ENCODE measurements at places on chromosomes 5 and 9.

DNA sequence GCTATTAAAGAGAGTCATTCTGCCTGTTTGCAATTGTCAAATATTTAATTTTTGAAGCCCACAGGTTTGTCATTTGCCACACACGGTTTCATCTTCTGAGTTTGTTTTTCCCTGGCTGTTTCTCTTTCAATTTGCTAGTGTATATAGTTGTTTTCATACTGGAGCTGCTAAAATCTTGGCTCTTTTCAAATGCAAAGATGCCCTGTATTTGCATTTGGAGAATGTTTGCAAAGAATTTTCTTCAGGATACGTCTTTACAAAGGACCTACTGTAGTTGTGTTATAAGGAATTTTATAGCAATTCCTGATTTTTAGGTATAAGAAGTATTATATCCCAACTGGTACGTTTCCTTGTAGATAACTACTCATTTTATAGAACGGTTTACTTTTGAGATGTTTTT lies 48.0 kb downstream of the IZUMO3 start:
- DNase-seq, result no peak

DNA sequence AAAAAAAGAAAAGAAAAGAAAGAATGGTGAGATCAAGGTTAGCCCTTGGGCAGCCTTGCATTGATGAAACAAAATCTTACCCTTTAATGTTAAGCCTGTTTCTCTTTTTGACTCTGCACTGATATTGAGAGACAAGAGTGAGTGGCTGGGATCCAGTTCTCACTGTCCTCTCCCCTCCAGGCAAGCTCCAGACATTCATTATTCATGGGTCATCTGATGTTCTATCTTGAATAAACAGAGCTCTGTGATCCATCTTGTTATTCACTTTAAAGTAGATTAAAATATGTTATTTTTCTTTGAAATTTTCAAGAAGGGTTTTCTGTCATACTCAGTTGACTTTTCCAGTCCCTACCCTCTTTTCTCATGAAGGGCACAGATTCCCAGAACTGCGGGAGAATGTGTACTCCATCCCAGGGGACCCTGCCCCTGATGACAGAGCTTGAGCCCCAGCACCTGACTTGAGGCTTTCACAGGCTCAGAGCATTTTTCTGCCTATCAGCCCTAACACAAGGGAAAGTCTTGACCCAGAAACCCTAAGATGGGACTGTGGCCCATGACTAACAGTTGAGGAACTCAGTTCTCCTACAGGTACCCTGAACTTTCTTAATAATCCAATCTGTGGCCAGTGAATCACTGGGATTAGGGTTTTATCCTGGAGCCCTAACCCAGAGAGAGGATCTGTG lies 24.1 kb downstream of the ACTL7B start:
- DNase-seq, result no peak

DNA sequence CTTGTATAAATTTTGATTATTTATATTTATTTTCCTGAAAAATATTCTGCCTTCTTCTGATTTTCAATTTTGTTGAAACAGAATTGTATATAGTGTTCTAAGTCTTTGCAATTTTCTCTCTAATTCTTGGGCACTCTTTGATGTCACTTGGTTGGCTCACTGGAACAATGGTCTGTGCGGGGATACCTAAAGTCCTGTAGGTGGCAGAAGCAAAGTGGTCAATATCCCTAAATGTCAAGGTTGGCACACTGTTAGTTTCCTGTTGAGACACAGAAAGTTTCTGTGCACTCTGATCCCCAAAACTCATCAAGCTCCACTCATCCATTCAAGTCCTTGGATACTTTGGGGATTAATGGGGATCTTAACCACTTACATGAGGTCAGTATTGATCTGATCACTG lies 480.8 kb upstream of the CCNG1 start:
- no peak for DNase-seq

GRCh38 chr9:135608294-135608998 lies 30.9 kb downstream of the GLT6D1 start:
- no peak for DNase-seq

DNA sequence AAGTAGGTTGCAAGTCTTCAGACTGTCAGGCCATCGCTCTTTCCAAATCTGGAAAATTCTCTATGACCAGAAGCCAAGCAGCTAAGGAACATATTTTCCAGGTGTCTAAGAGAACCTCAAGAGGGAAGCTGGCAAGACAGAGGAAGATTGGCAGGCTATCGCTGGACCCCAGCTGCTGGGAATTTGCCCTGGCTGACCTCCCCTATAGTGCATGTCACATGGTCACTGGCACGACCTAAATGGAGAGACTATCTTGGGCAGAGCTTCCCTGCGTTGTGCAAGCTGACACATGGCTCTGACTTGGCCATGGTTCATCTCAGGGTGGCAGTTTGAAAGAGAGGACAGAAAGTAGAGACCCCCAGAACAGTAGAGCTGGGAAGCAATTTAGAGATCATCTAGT lies 104.9 kb upstream of the ZNF618 start:
- no peak for DNase-seq

DNA sequence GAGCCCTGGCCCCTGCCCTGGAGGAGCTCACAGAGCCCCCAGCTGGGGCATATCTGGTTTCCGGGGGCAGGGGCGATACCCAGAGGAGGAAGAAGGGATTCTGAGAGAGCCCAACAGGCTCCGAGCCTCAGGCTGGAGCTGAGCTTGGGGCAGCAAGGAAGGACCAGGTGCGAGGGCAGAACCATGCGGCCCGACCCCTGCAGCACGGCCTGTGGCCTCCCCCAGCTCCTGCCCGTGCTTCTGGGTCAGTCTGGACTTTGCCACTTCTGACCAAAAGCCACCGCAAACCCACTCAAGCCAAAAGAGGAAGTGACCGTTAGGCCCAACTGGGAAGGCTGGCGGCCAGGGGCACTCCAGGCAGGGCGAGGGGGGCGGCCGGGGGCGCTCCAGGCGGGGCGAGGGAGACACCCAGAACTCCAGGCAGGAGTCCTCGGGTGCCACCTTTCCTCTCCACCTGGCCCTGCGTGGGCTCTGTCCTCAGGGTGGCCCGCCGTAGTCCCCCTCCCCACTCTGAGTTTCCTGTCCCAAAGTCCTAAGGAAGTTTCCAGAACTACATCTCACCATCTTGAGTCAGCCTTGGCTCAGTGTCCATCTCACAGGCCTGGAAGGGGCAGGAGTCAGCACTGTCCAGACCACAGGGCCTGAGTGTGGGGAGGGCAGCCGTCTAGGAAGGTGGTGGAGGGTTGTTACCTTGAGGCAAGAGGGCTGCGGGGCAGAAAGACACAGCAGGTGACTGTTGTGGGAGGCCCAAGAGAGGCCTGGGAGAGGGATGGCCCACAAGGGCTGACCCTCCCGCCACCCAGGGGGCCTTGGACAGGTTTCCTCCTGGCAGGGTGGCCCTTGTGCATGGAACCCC lies 946 bp upstream of the LTC4S start:
- no peak for DNase-seq

DNA sequence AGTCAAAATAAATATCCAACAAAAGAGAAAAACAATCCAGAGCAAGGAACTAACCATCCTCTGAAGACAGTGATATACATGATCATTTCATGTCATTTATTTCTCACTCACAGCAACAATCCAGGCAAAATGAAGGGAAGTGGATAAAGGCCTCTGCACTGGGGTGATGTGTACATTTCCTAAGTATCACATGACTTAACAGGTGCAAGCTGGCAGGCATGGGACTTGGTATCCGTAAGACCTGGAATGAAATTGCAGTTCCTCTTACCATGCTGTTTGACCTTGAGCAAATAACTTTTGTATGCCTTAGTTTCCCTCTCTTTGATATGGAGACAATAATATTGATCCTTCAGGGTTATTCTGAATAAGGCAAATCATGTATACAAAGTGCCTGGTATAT lies 77.6 kb downstream of the PRLR start:
- DNase-seq, result no peak

- no peak for DNase-seq
Observed at GRCh38 chr9:133700819-133701320, 37.3 kb downstream of the SARDH start.

- DNase-seq, result no peak
Observed at GRCh38 chr5:133873449-133873848, 95.0 kb downstream of the C5orf15 start.

- DNase-seq, result no peak
Observed at GRCh38 chr9:101689039-101689438, 49.4 kb downstream of the GRIN3A start.

GRCh38 chr9:92640398-92641091 lies 29.4 kb downstream of the IPPK start:
- no peak for DNase-seq

GRCh38 chr5:159163027-159163700 lies 46.2 kb downstream of the RNF145 start:
- DNase-seq, result no peak

GRCh38 chr9:100759215-100759614 lies 181.3 kb downstream of the CAVIN4 start:
- DNase-seq, result no peak

DNA sequence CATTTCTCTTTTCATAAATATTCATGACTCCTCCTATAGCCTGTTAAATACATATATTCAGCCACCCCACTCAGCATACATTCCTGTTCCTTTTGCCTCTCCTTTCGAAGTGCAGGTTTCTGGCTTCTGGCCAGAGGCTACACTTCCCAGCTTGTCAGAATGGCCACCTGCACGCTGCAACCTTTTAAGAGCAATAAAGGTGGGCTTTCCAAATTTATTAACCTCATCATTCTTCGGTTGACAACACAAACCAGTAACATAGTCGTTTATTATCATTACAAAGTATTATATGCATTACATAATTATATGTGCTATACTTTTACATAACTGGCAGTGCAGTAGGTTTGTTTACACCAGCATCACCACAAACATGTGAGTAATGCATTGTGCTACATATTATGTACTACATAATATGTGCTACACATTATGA lies 16.5 kb upstream of the TMEM171 start:
- no peak for DNase-seq

DNA sequence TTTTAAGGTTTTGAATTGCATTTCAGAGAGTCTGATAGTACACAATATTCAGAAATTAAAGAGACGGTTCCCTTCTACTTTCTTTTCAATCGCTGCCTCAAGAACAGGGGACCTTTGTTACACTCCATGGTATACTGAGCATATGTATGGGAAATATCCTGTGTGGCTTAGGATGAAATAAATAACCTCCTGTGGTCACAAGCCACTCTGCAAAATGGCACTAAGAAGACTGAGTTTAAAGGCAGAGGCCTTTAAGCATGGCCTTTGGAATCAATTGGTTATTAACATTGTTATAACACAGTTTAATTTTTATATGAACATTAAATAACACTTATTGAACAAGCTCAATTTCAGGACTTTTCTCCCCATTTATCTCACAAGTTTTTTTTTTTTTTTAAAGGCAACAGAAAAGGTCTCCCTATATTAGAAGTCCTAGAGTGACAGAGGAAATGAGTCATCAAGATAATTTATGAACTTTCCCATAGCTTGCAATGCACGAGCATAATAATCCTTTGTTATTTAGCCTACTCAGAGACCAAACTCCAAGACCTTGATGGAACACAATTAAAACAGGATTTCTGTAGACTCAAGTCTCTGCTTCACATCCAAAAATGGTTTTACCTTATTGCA lies 341.9 kb downstream of the TMEM167A start:
- DNase-seq, result no peak

DNA sequence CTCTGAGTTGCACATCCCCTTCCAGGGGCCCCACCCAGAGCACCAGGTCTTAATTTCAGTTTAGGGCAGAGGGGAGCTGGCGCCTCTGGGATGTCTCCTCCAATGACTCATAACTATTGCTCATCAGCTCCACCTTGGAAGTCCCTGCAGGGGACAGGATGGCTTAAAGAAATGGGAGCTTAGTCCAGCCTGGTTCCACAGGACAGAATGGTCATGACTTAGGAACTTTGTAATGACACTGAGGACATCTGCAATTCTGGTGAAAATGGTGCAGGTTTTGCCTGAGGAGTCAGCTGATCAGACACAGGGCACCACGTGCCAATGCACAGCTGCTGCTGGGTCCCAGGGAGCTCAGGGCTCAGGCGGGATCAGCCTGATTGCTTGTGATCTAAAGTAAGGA lies 16.4 kb upstream of the PPP1R26 start:
- DNase-seq, result no peak

DNA sequence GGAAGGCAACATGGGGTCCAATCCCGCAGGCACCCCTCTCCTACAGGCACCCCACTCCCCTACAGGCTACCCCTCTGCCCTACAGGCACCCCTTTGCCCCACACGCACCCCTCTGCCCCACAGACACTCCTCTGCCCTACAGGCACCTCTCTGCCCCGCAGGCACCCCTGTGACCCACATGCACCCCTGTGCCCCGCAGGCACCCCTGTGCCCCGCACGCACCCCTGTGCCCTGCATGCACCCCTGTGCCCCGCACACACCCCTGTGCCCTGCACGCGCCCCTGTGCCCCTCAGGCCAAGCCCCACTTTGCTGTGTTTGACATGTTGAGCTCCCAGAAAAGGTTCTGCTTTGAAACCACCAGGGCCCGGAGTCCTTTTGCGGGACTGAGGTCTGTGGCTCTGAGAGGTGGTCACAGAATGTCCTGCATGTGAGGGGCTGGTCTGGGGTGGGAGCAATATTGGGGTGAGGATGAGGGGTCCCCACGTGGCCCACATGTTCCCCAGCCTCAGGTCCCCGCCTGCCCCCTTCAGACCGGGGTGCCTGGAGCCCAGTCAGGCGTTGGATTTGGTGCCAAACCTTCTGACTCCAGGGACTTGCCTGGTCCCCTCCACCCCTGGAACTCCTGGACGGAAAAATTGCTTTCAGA lies 616 bp upstream of the QRFP start:
- no peak for DNase-seq

GRCh38 chr5:134581241-134581981 lies 51.2 kb downstream of the SAR1B start:
- DNase-seq, result no peak

GRCh38 chr9:115035841-115036612 lies 81.9 kb downstream of the TNC start:
- peak; percentile 85 for DNase-seq

DNA sequence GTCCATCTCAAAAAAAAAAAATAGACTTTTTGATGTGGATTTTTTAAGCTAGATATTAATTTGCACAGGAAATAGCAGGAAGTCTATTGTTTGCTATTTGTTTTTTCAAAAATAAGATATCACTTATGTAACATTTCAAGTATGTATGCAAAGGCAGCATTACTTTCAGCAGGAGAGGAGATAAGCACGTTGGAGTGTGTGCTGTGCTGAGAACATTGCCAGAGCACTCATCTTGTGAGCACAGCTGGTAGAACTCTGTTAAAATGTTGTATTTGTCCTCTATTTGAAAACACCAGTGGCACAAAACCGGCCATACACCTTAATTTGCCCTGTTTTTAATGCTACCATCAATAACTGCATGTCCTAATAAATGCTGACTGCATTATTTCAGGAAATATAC lies 1061.9 kb upstream of the CDH18 start:
- no peak for DNase-seq

All from GM12865 (cell line).